ENCODE measurements at places on chromosomes 7 and 10.

DNA sequence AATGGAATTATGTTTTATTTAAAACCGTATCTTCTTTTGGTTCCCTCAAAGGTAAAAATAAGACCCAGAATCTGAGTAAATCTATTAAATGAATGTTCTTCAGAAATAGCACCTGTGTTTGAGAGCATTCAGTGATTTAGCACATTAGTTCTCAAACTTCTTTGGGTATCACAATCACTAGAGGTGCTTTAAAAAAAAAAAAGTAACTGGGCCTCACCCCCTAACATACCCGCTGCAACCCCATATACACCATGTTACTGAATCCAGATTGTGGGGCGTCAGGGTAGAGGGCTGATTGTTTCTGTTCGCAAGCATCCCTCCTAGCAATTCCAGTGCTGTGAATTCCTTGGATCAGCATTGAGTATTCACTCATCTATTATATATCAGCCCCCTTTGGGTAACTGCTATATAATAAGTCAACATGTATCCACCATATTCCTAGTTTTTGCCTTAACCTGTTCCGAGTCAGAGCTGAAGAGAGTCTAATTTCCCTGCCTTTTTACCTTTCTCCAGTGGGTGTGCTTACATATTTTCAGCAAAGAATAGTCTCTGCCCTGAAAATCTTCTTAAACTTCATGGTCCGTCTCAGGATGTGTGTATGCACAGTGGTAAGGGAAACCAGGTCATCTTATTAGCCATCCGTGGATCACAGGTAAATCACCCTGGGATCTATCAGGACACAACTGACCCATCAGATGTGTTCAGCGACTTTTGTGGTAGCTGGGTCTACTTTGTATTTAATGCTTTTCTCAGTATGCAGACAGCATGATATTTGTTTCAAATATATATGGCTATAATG, 40.2 kb downstream of the CALML5 start:
- DNase-seq, result no peak

- no peak for DNase-seq
Measured at GRCh38 chr7:52909131-52909530, 126.3 kb upstream of the POM121L12 start.

- no peak for DNase-seq
Measured at GRCh38 chr7:98911916-98912315, 33.6 kb downstream of the TRRAP start.

DNA sequence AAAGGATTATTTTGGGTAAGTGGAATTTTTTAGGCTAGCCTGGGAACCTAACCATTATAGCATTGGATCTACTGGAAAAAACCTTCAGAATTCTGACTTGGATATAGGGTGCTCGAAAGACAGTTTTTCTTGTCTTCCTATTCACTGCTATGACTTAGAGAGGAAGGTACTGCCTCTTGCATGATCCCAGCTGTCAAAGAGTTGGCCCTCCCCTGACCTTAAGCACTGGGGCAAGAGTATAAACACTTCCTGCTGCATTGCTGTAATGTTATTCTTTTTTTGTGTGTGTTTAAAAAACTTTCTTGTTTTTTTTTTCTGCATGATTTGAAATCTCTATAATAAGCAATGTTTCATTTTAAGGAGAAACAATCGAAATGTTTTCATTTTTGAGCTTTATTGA, 113.0 kb downstream of the LRMDA start:
- no peak for DNase-seq

DNA sequence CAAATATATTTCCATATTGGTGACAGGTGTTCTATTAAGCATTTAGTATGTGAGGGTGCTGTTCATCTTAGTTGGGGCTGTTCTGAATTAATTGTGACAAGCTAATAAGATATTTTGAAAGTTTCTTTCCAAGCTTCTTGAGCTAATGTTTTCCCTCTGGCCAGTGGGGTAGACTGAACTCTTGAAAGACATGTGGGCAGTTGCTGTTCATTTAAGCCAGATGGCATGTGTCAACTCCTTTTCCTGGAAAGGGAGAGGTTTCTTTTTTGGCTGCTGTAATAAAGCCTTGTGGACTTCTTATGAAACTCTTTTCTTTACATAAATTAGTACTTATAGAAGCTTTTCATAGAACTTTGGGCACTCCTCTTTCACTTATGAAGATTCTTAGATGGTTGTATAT, 21.7 kb downstream of the RAB18 start:
- no peak for DNase-seq

GRCh38 chr10:78971094-78971682, 97.6 kb upstream of the ZMIZ1 start:
- DNase-seq, result no peak

DNA sequence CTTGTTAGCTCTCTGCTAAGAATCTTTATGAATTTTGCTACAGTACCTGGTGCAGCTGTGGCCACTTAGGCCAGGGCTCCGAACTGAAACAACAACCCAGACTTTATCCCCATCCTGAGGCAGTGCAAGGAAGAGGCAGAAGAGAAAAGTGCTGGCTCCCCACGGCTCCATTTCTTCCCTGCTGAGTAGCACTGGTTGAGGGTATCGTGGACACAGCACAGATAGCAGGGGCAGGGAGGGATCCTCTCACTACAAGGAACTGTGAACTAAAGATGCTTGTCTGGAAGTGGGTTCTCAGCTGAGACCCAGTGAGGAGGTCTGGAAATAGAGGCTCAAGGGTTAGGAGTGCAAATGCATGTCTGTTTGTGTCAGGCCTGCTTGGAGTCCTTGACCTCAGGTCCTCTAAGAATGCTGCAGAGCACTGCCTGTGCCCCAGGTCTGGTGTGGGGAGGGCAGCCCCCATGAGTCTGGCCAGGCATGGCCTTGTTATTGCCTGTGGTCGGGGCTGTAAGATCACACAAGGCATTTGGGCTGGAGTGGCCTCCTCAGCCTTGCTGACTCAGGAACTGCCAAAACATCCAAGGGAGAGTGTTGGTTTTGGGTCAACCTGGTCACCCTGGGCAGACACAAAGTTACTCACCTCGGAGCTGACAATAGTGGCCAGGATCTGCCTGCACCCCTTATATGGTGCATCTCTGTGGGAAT, 58.1 kb downstream of the DMBT1 start:
- DNase-seq, result no peak
